ENCODE measurements at places on chromosomes 11 and 22.

- no peak for DNase-seq
These were observed 385.5 kb upstream of the ANO5 start for GRCh38 chr11:21807350-21807749.

GRCh38 chr22:31628969-31629708, 32.9 kb downstream of the PISD start:
- no peak for DNase-seq

- DNase-seq = no peak
These were observed 120.7 kb upstream of the TMEM45B start for GRCh38 chr11:129694966-129695365.

DNA sequence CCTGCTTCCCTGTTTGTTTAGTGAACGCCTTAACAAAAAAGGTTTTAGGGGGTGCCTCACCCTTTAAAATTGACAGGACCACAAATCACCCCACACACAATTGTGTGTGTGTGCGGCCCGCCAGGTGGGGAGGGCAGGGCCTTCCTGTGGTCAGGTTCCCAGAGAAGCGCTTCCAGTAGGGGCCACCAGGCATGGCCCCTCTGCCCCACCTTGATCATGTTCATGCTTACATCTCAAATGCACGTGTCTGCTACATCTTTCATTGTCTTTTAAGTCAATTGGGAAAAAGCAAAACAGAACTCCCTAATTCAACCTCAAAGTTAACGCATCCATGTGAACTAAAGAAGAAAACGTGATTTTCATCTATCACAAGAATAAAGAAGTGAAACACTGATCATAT, 1335.3 kb downstream of the TBC1D22A start:
- DNase-seq = no peak

DNA sequence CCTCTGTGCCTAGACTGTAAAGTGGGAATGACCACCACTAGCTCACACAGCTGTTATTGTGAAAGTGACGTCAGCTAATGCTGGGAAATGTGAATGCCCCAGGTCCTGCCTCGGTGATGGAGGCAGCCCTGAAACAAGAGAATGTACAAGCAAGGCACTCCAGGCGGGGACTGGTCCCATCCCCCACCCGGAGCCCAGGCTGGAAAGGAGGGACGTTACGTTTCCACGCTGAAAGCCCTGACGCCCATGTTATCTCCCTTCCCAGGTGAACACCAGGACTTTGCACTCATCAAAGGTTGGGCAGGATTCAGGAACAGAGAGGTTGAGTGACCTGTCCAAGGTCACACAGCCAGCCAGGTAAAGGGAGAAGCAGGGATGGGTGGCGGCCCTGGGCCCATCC, 784 bp downstream of the SULT4A1 start:
- no peak for DNase-seq
